ENCODE measurements at places on chromosomes 4 and X.

DNA sequence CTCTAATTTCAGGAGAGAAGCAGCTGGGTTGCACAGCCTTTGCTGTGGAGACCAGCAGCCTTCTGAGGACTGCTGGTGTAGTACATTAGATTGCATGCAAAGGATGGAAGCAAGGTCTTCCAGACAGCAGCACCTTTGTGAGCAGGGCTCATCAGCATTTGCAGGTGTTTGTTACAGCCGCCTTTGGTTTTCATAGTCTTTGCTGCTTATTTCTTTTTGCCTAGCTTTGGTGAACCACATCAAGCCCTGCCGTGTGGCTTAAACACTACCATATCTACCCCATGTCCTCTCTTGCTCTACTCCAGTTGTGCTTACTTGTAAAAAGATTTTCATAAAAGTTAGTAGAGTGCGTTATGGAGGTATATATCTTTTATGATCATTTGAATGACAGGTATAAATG is 57.5 kb downstream of the MTM1 start:
- no peak for DNase-seq

DNA sequence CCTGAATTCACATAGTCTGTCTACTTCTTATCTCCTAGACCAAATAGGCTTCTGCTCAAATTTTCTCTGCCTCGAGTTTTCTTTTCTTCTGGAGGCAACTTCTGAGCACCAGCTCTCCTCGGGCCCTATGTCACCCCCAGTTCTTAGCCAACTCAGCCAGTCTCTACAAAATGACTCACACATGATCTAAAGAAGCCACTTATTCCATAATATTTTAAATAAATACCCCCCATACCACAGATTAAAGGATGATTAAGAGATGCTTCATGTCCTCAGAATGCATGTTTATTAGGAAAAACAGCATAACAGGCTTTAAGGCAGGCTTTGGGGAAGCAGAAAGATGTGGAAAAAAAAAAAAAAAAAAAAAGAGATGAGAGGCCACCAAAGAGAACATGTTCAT is 36.6 kb upstream of the DDX53 start:
- no peak for DNase-seq

- no peak for DNase-seq
Observed at GRCh38 chr4:126241634-126242033, 926.9 kb downstream of the FAT4 start.

DNA sequence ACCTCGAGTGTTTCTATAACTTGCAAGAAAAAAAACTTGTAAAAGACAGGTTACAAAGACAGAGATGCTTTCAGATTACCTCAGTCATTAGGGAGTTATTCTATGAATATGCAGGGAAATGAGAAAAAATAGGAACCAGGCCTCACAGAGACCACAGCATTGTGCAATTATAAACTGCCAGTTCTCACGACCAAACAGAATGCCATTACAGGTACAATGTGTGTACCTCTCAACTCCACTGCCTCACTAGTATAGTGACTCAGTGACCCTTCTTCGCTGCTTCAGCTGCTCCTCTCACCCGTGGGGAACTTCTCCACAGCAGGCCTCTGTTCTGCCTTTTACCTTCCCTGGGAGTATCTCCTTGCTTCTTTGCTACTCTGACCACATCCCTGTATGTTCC is 2.3 kb upstream of the HTATSF1 start:
- DNase-seq = no peak

GRCh38 chr4:165115301-165115700 is 2.6 kb upstream of the TMEM192 start:
- DNase-seq = no peak

DNA sequence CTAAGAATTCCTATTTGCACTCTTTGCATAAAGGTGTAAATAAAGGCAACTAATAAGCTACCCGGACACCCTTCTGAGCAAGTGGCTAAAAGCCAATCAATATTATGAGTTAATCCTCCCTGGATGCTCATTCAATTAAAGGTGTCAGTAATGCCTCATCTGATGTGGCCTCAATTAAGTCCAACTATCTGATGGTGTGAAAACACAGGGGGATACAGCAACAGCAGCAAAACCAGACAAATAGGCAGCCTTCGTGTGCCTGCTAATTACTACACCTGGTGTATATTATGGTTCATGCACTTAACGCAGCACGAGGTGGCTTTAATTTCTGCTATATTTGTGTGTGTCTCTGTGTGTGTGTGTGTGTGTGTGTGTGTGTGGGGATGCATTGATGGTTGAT is 244.4 kb downstream of the DCLK2 start:
- DNase-seq = no peak
